ENCODE measurements at places on chromosomes 2 and 18. TPM values are rescaled to one million over a fixed set of nuclear protein-coding genes. Genes with fewer than 3 reads are reported as not detected.

GPR39 gene
- total RNA-seq, result 0.38 TPM

SMARCAL1 gene
- total RNA-seq, result 11.2 TPM

SPEG gene
- total RNA-seq, result 0.63 TPM

AQP4 gene
- total RNA-seq, result not detected

COBLL1 gene
- total RNA-seq, result 5.7 TPM

ALK gene
- not detected for total RNA-seq

Measured in endothelial cell of coronary artery (primary cell).